ENCODE measurements at places on chromosomes 13 and 19.

GRCh38 chr13:97537110-97537509 lies 103.1 kb downstream of the RAP2A start:
- DNase-seq, result no peak

DNA sequence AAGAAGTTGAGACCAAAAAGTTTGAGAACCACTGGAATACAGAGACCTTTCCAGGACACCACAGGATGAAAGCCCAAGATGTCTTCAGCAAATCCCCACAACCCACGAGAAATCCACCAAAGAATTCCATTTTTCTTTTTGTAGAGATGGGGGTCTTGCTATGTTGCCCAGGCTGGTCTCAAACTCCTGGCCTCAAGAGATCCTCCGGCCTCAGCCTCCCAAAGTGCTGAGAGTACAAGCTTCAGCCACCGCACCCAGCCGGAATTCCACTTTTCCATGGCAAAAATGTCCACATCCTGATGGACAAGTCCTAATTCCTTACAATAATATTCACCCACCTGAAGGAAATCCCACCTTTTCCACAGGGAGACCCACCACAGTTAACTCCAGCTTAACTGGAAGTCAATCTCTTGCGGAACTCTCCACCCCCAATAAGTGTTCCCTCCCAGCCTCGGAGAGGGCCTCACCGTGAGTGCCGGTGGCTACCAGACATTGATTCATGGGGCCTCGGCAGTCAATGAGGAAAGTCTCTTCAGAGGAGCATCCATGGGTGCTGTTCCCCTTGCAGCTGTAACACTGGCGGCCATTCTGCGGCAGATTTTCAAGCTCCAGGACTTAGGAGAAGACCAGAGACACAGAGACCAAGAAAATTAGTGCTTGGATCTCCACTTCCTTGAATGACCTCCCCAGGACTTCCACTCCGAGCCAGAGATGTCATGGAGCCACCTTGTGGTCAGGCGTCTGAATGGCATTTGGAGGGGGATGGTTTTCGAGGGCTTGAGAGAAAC lies 12.3 kb upstream of the CADM4 start:
- DNase-seq, result no peak

- no peak for DNase-seq
Observed at GRCh38 chr19:3776479-3777040, 4.5 kb upstream of the RAX2 start.

DNA sequence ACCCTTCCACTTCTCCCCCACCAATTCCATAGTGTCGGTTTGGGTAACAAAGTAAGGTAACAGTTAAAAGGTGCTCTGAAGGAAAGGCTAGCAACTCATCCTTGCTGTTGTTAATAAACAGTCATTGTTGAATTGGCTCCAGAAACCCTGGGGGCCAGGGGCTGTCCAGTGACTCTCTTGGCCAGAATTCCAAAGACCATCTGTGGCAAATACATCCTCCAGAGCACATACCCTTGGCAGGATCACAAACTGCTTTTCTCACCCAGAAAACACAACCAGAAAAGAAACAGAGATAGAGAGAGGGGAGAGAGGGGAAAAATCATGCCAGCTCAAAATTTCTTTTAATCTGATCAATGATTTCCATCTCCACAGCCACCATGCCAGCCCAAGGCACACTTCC lies 22.1 kb downstream of the CACNA1A start:
- DNase-seq, result no peak

DNA sequence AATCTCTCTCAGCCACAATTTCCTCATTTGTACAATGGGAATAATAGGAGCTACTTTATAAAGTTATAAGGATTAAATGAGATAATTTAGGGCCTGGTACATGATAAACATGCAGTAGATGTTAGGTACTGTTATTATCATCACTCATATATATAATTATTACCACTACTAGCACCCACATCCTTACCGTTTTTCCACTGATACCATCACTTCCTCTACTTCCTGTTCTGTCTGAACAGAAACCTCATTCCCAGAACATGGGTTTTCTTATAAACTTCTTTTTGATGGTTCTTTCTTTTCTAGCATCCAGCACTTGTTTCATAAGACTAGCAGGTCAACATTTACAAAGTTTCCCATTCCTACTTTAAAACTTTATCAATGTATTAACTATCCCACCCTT lies 6.3 kb downstream of the CDADC1 start:
- DNase-seq, result no peak

DNA sequence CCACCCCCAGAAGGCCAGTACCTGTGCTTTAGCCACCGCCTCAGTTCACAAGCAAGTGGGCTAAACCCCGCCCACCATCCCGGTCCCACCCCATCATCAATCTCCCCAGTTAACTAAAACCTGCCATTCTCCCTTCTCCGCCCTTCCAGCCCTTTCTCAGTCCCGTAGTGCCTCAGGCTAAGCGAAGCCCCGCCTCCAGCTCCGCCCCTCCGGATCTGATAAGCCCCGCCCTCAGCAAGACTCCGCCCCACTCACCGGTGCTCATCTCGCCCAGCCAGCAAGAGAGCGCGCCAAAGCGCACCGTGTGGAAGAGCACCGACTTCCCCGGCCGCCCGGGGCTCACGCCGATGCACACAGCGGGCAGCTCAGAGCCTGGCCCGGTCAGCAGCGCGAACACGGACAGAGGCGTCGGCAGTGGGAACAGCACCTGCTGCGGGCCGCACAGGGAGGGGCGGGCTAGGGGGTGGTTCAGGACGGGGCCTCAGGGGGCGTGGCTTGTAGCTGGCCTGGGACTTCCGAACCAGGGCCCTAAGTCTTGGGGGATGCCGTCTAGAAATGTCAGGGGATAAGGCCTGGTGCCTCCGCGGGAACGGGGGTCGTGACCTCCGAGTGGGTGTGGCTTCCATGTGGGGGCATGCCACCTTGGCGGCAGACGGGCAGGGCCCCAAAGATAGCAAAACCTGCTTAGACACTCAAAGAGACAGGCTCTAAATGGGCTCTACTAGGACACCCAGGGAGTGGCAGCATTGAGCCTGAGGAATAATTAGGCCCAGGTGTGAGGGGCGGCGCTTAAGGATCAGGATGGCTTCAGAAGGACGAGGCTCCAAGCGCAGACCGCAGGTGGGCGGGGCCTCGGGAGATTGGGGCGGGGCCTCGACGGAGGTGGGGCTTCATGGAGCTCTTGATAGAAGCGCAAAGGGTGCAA lies 21.4 kb downstream of the MAP4K1 start:
- no peak for DNase-seq

- no peak for DNase-seq
Observed at GRCh38 chr13:67854990-67855389, 624.9 kb upstream of the PCDH9 start.

- no peak for DNase-seq
Observed at GRCh38 chr13:98454389-98454881, 122.5 kb downstream of the STK24 start.

DNA sequence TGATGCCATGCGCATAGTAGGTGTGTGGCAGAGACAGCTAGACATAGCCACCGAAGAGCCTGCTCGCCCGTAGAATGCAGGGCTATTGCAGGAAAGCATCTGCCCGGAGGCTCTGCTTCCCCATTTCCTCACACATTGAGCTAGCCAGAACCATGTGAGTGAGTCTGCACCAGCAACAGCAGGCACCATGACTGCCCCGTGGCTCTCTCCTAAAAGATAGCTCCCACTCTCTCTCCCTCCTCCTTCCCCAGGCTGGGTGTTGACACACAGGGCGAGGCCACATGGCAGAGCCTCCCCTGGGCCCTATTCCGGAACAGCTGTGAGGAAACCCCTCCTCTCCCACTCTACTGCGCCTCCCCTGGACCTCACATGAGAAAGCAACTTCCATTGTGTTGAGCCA lies 52.3 kb upstream of the ATP12A start:
- DNase-seq, result peak; percentile 7

GRCh38 chr13:44938854-44939253 lies 50.4 kb downstream of the NUFIP1 start:
- no peak for DNase-seq

DNA sequence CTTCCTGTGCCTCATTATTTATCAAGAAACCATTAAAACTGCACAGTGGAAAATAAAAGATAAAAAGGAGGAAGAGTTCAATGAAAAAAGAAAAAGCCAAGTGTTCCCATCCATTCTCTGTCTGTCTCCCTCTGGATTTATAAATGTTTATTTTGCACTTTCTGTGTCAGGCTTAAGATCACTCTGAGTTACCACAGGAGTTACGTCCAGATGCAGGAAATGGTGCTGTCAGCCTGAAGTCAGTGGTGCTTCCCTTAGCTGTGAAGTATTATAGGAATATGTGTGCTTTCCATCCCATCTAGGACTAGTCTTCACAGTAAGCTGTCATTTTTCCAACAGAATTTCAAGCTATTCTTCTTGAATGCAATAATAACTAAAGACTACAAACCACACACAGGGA lies 420.2 kb downstream of the KCTD12 start:
- DNase-seq, result no peak

DNA sequence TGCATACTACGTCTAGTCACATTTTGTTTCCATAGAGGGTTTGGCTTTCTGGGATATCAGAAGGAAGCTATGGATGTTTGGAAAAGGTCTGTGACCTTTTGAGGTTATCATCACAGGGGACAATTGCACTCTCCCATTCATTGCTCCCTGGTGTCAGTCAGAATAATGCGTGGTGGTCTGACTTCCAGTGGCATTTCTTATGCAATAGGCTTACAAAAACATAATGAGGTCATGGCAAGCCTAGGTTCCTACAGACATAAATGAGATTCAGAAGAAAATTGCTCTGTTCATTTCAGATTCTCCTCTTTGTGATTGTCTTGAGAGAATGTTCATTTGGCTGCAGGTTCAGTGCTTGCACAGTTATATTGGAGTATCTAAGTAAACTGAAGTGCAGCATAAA lies 54.6 kb downstream of the ARHGAP35 start:
- DNase-seq, result no peak

- no peak for DNase-seq
Observed at GRCh38 chr19:8528500-8528899, 14.5 kb upstream of the ZNF414 start.
